Activated effector memory CD4-positive, alpha-beta T cell treated with anti-CD3 and anti-CD28 coated beads, Interleukin-2, amount 50 U/mL, for 16 hours (primary cell): ENCODE measurements at places on chromosomes 4 and X.
A peak's percentile ranks its signal among the peaks of the same experiment; 100 is the strongest.

- no peak for DNase-seq
These were observed 23.5 kb downstream of the OTC start for GRCh38 chrX:38375891-38376290.

GRCh38 chrX:23194885-23195554 lies 139.6 kb upstream of the PTCHD1 start:
- DNase-seq, result no peak

DNA sequence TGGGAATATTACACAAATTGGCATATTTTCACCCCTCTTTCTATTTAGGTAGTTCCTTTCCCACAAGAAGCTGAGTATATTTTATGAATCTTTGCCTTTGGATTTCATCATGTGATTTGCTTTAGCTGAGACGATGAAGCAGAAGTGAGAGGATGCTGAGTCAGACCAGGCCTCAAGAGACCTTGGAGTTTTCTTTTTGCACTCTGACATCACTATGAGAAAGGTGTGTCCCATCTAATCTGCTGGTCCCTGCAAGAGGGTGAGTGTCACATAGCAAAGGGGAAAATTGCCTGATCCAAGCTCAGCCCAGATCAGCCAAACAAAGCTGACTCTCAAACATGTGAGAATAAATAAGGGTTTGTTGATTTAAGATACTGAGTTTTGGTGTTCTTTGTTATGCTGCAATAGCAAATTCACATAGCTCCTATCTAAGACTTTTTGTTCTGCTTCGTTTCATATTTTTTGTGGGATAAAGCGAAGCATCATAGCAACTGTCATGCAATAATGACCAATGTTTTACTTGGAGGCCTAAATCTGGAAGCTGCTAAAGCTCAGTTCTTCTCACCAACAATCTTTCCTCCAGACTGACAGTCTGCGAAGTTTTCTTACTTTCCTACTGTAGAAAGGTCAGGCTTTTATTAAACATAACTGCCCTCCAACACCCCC lies 176.9 kb downstream of the PDHA2 start:
- DNase-seq, result no peak

DNA sequence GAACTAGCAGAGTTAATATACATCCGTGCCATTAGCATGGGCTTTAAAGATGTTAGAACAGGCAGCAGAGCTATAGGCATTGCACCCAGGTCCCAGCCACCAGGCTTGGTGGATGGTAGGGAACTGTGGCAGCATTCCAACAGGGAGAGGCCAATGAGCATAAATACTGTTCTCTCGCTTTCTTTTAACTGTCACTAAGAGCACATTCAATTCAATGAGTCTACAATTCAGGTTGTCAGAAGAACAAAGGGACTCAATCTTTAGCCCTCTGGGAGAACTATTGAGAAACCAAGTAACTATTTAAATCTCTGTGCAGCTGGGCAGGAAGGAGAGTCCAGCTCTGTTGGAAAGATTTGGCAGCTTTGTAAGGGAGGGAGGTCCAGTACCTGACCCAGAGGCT lies 165.6 kb downstream of the CHIC1 start:
- DNase-seq, result no peak

DNA sequence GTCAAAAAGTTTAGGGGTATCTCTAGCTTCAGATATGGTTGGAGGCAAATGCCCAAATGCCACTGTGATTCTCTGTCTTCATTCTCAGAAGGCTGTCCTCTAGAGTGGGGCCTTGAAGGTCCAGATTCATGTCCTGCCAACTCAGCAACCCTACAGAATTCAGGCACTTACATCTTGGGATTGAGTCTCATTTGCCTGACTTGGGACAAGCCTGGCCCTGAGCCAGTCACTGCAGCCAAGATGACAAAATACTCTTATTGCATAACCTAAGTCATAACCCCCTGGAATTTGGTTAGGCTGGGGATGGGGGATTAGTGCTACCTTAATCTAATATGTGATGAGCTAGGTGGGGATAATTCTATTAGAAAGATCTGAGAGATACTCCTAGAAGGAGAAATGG lies 100.5 kb downstream of the AREG start:
- no peak for DNase-seq

- peak; percentile 27 for DNase-seq
These were observed 103.2 kb downstream of the HMX1 start for GRCh38 chr4:8768357-8768999.

GRCh38 chr4:10662937-10663336 lies 21.6 kb downstream of the CLNK start:
- no peak for DNase-seq

GRCh38 chr4:143184217-143184502 lies 557 bp upstream of the USP38 start:
- no peak for DNase-seq

- DNase-seq, result no peak
These were observed 32.8 kb downstream of the CLDN2 start for GRCh38 chrX:106952988-106953387.

DNA sequence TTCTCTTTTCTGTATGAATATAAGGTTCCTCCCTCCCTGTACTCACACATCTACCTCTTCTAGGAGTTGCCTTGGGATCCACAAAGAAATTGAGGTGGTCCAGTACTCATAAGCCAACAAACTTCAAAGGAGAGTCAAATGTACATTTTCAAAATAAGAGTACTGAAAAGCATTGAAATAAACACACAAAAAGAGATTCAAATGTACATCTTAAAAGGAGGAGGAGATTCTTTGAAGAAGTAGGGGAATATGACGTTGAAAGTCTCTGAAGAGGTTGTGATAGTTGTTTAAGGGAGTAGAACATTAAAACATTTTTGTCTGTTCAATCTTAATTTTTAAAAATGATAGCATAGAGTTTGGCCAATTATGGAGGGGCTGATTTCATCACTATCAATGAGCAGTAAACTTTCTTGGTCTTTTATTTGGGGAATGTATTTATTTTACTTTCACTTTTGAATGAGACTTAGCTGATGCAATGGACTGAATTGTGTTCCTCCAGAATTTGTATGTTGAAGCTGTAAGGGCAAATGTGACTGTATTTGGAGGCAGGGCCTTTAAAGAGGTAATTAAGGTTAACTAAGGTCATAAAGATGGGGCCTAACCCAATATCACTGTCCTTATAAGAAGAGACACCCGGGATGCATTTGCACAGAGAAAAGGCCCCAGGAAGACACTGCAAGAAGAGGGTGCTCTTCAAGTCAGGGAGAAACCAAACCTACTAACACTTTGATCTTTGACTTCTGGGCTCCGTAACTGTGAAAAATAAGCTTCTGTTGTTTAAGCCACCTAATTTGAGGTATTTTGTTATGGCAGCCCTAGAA lies 226.3 kb upstream of the PGRMC2 start:
- DNase-seq, result no peak

DNA sequence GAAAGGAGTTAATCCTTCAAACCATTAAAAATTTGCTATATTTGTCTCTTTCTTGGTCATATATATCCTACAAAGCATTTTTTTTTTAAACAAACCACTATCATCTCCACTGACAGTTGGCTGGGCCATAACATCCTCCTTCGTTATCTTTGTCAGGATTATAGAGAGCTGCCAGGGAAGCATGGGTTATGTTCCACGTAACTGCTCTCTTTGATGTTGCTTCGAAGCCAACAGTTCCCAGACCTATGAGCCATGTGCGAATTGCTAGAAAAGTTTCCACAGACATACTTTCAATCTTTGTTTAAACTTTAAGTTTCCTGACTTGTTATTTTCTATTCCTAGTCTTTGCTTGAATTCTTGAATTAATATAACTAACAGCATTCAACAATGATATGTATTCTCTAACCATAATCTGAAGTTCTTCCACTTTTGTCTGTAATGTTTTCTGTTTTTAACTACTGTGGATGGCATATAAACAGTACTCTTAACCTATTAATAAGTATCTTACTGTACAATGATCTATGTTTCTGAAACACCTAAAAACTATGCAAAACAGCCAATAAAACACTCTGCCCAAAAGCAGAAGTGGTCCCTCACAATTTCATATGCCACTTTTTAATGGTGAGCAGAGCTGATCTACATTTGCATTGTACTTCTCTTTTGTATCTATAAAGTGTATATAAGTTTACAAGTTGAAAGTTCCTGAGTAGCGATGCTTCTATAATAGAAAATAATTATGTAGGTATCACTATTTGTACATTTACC lies 37.9 kb downstream of the EREG start:
- DNase-seq, result no peak

DNA sequence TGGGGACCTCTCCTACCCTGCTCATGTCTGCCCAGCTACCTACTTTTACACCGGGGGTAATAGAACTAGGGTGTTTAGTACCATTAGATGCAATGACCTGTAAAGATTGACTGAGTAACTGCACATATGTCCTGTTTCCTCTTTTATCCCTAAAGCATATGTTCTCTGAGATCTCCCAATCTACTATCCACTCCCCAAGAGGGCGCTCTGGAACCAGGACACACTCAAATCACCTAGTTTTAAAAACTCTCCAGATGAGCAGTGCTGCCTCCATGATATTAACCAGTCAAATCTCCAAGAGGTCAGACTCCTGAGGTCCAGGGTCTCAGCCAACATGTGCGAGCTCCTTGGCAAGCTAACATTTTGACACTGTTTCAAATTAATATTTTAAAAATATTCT lies 87.0 kb upstream of the TSPAN5 start:
- DNase-seq, result no peak

DNA sequence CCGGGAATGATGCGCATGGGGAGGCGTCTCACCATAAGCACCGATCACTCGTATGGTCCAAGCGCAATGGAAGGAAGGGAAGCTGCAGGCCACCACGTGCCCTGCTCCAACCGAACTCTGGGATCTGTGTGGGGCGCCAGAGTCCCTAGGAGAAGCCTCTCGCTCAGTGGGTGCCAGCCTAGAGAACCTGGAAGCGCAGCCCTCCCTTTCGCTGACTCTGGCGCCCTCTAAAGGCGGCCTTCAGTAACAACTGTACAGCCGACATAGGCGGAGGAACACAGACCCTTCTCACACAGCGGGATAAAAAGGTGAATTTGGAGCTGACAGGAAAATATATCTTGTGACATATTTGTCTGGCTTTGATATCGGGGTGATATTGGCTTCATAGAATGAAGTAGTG lies 76.0 kb downstream of the INTS6L start:
- peak; percentile 79 for DNase-seq

DNA sequence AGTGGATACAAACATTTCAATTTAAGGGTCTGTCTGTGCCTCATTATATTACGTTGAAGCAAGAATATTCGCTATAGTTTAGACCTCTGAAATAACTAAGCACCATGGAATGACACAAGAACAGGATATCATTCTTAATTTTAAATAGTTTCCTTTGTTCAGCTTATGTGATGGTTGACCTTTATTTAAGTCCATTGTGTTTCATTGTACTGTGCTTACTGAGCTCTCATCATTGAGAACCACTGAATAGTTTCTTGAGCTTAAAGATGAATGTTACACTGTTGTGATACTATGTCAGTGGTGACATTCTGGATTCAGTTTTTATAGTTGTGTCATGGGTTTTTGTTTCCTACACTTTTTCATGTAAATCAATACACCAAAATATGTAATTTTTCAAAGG lies 239.3 kb downstream of the RPA4 start:
- DNase-seq, result no peak

GRCh38 chr4:187139141-187139540 lies 415.5 kb upstream of the FAT1 start:
- no peak for DNase-seq

- DNase-seq, result no peak
These were observed 140.8 kb upstream of the EDNRA start for GRCh38 chr4:147340111-147340510.

- DNase-seq, result no peak
These were observed 60.2 kb upstream of the MSN start for GRCh38 chrX:65607070-65607742.

- no peak for DNase-seq
These were observed 245.3 kb downstream of the AFAP1 start for GRCh38 chr4:7694324-7694723.

- no peak for DNase-seq
These were observed 11.4 kb downstream of the EDNRA start for GRCh38 chr4:147492306-147492705.

GRCh38 chr4:92516450-92516849 lies 212.7 kb downstream of the GRID2 start:
- DNase-seq, result no peak

- DNase-seq, result no peak
These were observed 136.6 kb downstream of the NWD2 start for GRCh38 chr4:37381040-37381668.

GRCh38 chr4:74188912-74189311 lies 31.0 kb downstream of the MTHFD2L start:
- DNase-seq, result no peak

GRCh38 chrX:28651186-28651585 lies 63.9 kb downstream of the IL1RAPL1 start:
- DNase-seq, result no peak
